ENCODE measurements at places on chromosomes 5 and 9.

- DNase-seq: no peak
These were observed 66.5 kb downstream of the MED10 start for GRCh38 chr5:6311568-6312501.

DNA sequence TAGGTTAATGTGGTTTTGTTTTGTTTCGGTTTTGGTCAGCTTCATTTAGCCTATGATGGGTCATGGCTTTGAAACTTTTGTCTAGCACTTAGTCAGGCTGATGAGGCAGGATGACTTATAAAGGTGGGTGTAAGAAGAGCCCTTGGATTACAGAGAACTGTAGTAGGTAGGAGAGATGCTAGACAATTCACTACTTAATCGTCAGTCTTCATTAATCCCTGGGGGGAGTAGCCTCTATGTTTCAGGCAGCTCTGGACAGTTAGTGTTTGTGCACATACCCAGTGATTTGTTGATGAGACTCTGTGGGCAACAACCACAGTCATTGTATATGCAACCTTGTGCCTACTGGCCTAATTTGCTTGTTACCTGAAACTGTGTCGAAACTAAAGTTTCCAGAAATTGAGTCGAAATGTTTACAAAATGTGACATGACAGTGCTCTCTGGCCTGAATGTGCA, 113.3 kb downstream of the MTREX start:
- no peak for DNase-seq

DNA sequence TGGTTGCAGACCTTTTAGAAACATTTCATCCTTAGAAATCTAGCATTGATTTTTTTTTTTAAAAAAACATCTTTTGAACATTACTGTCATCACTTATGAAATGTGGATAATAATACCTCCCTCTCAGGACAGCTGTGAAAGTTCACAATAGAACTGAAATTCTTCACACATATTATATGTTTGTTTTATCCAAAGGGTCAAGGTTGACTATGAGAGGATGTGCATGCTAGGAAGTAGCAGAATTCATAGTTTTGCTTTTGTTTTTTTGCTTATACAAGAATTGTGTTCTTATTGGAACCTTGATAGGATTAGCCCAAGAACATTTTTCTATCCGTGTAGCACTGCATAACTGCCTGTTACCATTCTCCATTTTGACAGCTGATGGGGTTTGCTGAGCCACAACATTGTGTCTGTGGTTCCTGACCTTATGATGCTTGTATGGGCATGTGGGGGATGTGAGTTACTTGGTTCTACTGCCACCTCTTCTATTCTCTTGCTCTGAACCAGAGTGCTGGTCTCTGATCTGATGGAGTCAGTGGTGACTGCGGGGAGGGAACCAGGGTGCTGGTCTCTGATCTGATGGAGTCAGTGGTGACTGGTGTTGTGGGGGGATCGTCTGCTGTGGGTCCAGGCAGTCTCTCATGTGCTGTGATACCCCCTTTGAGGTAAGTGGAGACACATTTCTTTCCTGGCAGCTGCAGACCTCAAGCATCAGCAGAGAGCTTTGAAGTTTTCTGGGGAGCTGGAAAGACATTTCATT, 27.1 kb upstream of the ACTBL2 start:
- no peak for DNase-seq

DNA sequence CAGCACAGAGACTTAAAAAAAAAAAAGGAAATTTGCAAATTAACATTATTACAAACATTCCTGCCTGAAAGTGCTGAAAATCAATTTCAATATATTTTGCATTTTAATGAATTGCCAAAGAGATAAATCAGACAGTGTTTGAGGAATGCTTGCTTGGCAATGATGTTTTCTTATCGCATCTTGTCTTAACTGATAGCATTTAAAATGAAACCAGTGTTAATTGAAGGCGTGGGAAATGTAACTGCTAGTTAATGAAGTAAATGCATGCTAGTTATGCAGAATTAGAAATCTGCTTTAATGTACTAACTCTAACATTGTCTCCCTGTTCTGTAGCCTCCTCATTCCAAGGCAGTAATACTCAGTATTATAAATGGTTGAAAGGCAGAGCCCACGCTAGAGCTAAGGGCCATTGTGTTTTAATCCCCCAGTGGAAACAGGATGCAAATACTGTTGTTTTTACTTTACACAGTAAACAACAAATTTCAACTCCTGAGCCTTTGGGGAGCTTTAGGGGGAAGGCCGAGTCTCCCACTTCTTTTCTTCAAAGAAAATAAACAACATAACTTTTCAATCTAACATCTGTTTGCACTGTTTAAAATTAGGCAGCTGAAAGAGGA, 586.9 kb downstream of the TLE4 start:
- DNase-seq: no peak

All from HL-60 (cell line).